ENCODE measurements at places on chromosomes 5 and 9.

GRCh38 chr5:35540002-35540401, 77.7 kb upstream of the SPEF2 start:
- DNase-seq = no peak

- DNase-seq = peak; percentile 5
These were observed 50.9 kb downstream of the AP3B1 start for GRCh38 chr5:78243639-78244038.

GRCh38 chr5:34500236-34500847, 155.8 kb upstream of the RAI14 start:
- no peak for DNase-seq

GRCh38 chr5:135203593-135204036, 169.6 kb upstream of the PITX1 start:
- no peak for DNase-seq

DNA sequence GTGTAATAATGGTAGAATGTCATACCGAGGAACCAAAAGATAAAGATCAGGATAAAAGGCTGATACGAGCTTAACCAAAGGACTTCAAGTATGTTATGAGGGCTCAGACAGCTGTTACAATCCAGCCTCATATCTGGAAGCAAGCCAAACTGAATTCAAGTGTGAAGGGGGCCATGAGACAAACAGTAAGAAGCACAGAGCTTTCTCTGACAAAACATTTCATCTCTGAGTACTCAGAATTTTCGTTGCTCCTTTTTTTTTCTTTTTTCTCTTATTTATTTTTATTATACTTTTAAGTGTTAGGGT, 52.9 kb upstream of the CD180 start:
- DNase-seq = no peak

GRCh38 chr5:150613991-150614660, 26.3 kb upstream of the SYNPO start:
- no peak for DNase-seq

- no peak for DNase-seq
These were observed 65.3 kb downstream of the GADD45G start for GRCh38 chr9:89670114-89670513.

- DNase-seq = no peak
These were observed 554.1 kb downstream of the CETN3 start for GRCh38 chr5:89855417-89855816.

GRCh38 chr9:9631284-9631683, 981.5 kb downstream of the PTPRD start:
- DNase-seq = no peak

GRCh38 chr9:109314011-109314531, 6.8 kb downstream of the EPB41L4B start:
- DNase-seq = no peak

- DNase-seq = no peak
These were observed 22.6 kb upstream of the CEP72 start for GRCh38 chr5:589588-589987.

DNA sequence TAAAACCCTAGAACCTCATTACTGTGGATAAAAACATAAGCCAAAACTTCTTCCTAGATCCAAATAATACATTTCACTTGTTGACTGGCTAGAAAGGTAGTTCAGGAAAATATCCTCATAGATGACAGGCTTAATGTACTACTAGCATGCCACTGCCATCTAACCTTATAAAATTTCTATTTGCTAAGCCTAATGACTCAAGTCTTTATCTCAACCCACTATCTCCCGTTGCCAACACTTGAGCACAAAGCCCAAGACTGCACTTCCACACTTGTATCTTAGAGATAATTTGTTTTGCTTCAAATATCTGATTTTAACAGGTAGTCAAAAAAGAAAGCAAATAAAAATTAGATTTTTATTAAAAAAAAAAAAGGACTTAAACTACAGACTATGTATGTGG, 42.7 kb downstream of the FBXL17 start:
- DNase-seq = no peak

DNA sequence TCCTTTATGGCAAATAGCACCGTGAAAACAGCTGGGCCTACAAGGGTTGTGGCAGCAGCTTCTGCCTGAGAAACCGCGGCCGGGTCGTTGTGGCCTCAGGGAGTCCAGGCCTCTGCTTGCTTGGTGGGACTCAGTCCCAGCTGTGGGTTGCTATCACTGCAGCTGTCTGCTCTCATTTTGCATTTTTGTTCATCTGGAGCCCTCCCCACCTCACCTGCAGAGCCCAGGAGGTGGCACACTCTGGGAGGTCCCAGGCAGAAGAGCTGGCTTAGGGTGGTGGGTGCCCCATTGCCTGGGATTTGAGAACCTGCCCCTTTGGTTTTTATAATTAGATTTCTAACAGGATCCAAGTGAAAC, 138.4 kb downstream of the GADD45G start:
- DNase-seq = no peak

GRCh38 chr9:86764221-86764624, 183.1 kb downstream of the GAS1 start:
- no peak for DNase-seq

- no peak for DNase-seq
These were observed 9.2 kb downstream of the LHX2 start for GRCh38 chr9:124020520-124021384.

- DNase-seq = no peak
These were observed 552.4 kb upstream of the MEF2C start for GRCh38 chr5:89435347-89435746.

DNA sequence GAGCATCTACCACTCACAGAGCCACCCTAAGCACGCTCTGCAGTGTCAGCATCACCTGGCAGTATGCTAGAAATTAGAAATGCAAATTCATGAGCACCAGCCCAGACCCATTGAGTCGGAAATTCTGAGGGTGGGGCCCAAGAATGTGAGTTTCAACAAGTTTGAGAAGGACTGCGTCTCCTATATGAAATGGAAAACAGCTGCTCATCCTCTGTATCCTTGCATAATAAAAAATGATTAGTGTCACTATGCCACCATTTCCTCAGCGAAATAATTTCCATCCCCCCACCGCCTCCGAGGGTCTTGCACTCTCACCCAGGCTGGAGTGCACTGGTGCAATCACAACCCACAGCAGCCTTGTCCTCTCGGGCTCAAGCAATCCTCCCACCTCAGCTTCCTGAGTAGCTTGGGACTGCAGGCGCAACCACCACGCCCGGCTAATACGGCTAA, 1.3 kb upstream of the IQGAP2 start:
- no peak for DNase-seq

DNA sequence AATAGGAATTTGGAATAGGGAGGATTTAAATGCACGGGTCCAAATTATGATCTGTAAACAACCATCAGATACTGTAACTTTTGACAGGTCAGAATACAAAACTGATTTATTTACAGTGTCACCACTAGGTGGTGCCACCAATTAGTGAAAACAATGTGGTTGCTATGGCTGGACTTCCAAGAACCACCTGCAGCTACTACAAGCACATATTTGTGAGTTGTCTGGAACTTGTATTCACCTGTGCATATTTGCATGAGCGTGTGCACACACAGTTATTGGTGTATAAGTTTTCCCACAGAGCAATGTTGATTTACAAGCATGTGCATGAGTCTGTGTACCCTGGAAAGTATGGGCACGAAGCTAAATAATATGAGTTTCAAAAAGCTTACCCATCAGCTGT, 3.0 kb upstream of the HRCT1 start:
- peak; percentile 43 for DNase-seq

GRCh38 chr5:5782402-5782801, 359.9 kb downstream of the ICE1 start:
- DNase-seq = no peak

DNA sequence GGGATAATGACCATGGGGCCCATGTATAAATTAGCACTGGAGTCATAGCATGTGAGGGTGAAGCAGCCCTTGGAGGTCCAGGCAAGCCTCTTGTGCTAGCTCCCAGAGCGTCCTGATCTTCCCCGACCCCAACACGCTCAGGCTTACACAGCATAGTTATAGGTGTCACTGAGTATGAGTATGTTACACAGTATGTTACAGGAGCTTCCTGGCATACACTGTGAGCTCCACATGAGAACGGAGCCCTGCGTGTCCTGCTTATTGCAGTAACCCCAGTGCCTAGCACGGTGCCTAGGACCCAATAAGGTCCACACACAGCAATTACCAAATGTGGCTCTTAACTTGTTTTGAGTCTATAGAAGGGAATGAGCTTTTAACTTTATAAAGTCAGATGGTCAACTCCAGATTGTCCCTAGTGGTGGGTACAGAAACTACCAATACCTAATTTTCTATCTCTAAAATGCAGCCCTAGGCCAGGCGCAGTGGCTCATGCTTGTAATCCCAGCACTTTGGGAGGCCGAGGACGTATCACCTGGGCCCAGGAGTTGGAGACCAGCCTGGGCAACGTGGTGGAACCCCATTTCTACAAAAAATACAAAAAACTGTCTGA, 64.1 kb downstream of the PLAC8L1 start:
- no peak for DNase-seq

- DNase-seq = no peak
These were observed 48.2 kb downstream of the FAM240B start for GRCh38 chr9:38671748-38672147.

DNA sequence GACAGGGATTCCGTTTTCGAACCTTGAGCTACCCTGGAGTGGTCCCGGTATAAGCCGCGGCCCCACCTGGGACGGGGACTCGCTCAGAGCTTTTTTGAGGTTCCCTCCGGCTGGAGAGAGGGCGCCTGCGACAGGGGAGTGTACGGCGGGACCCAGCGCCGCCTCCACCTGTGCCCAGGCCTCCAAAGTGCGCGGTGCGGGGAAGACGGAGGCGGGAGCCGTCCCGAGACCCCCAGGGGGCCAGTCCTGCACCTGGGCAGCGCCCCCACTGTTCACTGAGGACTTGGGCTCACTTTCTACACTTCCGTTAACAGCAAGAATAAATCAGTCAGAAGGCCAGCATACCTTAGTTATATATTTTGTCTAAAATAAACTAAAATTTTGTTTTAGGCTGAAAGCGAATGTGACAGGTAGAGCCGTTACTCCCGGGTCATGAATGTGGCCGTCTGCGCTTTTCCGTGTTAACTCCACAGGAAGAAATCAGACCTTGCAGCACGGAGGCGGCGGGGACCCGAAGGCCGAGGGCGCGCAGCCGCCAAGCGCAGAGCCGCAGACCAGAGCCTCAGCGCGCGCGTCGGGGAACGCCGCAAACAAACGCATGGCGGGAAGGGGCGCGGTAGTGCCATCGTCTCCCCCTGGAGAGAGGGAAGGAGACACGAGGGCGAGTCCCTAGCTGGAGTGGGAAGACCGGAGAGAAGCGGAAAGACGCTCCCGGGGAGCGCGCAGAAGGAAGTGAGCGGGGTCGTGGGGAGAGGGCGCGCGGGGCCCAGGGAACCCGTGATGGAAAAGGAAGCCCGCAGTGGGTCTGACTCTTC, 14.1 kb downstream of the TRIM7 start:
- DNase-seq = no peak

- DNase-seq = no peak
These were observed 12.0 kb upstream of the ELOVL7 start for GRCh38 chr5:60856066-60856465.
